ENCODE measurements at places on chromosomes 11 and 22.

DNA sequence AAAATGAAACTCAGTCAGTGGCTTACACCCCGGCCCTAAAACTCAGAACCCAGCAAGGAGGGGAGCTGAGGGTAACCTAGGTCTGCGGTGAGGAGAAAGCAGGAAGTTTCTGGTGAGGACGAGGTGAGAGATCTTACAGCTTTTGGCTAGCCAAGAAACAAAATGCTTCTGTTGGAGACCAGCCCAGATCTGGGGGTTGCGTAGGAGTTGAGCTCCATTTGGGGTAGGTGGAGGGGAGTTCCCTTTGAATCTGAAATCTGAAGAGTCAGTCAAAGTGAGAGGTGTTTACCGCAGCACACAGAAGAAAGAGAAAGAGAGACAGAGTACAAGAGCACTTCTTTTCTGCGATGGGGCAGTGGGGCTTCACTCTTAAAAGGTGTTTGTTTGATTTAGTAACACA is 29.6 kb downstream of the EHF start:
- DNase-seq: peak; percentile 38

GRCh38 chr11:28922386-28922981 is 814.3 kb downstream of the METTL15 start:
- DNase-seq: no peak

GRCh38 chr11:128854841-128855240 is 12.3 kb downstream of the KCNJ1 start:
- no peak for DNase-seq

GRCh38 chr11:75964071-75964470 is 149.1 kb downstream of the UVRAG start:
- no peak for DNase-seq

DNA sequence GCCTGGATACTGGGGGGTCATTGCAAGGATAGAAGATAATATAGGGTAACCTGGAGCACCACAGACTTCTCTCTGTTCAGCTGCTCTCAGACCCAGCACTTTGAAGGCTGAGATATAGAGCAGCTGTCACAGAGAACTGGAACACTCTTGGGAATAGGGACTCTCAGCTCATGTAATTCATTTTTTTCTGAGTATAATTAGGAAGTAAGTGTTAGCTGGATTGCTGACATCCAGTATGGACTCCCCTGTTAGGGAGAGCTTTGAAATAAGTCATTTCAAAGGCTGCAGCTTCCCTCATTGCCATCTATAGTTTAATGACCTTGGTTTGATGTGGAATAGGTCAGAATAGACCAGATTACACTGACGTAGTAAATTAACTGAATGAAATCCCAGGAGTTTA is 120.8 kb upstream of the POU2AF2 start:
- no peak for DNase-seq

DNA sequence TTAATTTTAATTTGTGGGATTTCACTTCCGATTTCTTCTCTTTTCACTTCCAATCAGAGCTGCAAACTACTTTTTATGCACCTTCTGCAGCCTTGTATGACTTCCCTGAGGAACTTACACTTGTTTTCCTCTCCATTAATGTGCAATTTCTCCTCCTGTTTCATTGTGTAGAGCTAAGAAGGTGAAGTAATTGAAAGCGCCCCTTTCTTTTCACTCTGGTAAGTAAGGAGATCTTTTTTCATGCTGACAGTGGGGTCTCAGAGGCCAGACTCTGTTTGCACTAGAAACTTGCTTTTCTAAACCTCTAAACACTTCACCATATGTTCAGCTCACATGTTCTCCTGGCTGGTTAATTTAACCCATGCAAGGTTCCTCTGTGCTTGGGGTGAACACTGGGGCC is 117.0 kb downstream of the FANCF start:
- DNase-seq: no peak

- DNase-seq: no peak
Observed at GRCh38 chr11:69053169-69053477, 4.4 kb downstream of the TPCN2 start.

GRCh38 chr22:32758866-32759385 is 42.6 kb upstream of the TIMP3 start:
- DNase-seq: no peak

DNA sequence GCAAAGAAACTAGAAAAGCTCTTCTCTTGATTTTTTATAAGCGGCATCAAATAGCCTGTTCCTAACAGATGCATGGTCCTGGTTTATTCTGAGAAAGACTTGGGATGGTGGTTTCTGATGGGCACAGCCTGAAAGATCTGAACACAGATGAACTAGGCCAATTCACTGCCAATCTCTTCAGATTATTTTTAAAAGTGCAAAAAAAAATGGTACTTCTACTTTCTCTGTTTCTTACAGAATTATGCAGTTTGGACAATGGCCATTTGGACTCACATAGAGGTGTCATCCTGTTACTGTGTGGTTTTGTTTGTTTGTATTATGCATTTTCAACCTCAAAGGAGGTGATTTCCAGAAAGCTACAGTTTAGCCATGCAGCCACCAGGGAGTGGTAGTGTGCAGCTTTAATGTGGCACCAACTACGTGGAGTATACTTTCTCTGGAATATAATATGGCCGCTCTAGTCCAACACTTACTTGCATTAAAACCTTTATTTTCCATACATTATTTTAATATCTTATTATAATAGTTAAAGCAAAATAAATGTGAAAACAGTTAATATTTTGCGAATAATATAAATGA is 469.8 kb upstream of the KIRREL3 start:
- peak; percentile 58 for DNase-seq

GRCh38 chr11:119012629-119013170 is 5.4 kb downstream of the RPS25 start:
- DNase-seq: no peak

- DNase-seq: no peak
Observed at GRCh38 chr11:115194802-115195110, 309.5 kb downstream of the CADM1 start.

DNA sequence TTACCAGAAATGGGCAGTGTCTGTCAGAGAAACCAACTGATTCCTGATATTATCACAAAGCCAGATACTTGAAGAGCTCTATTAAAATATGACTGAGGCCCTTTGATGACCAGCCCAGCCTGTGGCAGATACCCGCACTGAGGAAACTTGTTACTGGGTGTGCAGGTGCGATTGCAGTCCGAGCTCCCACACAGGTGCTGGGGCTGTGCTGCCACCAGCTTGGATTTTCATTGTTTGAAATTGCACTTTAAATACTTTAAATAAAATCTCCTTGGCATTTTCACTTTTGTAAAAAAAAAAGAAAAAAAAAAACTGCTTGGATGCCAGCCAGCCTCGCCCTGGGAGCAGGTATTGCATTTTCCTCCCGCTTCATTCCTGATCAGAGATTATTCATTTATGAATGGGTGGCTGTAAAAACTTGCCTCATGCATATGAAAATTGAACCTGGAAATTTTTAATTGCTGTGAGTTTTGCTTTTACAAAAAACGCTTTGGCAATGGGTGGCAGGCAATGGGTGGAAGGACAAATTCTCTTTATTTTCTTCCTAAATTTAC is 21.2 kb downstream of the EHF start:
- DNase-seq: no peak

DNA sequence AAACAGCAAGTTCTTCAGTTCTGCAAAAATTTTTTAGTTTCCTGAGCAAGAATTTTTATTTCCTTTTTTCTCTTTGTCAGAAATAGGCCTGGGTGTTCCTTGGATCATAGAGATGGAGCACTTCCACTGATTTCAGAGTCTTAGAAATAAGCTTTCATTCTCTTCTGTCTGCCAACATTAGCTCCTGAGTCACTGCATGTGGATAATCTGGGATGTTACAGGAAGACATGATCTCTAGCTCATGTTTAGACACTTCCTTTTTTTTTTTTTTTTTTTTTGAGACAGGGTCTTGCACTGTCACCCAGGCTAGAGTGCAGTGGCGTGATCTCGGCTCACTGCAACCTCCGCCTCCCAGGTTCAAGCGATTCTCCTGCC is 13.2 kb upstream of the TMEM218 start:
- DNase-seq: no peak

DNA sequence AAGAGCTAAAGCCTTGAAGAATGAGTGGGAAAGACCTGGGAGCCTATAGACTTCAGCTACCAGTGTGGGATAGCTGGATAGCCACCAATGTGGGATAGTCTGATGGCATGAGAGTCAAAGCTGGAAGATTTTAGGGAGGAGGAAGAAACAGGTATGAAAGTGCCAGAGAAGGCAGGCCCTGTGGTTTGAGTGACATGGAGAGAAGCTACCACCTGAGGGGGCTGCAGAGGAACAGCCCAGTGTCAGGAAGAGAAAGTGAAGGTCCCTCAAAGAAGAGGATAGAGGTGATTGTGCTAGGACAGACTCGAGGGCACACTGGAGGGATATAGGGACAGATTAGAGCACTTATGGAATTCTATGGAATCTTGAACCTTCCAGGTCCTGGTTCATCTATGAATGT is 23.1 kb upstream of the PAX6 start:
- no peak for DNase-seq

GRCh38 chr22:28714043-28714628 is 27.5 kb downstream of the CHEK2 start:
- DNase-seq: no peak

GRCh38 chr11:132453406-132453805 is 1078.9 kb downstream of the OPCML start:
- no peak for DNase-seq

- DNase-seq: no peak
Observed at GRCh38 chr11:122879785-122880184, 2.8 kb upstream of the JHY start.

GRCh38 chr22:38228873-38229740 is 27.3 kb downstream of the MAFF start:
- DNase-seq: peak; percentile 65

DNA sequence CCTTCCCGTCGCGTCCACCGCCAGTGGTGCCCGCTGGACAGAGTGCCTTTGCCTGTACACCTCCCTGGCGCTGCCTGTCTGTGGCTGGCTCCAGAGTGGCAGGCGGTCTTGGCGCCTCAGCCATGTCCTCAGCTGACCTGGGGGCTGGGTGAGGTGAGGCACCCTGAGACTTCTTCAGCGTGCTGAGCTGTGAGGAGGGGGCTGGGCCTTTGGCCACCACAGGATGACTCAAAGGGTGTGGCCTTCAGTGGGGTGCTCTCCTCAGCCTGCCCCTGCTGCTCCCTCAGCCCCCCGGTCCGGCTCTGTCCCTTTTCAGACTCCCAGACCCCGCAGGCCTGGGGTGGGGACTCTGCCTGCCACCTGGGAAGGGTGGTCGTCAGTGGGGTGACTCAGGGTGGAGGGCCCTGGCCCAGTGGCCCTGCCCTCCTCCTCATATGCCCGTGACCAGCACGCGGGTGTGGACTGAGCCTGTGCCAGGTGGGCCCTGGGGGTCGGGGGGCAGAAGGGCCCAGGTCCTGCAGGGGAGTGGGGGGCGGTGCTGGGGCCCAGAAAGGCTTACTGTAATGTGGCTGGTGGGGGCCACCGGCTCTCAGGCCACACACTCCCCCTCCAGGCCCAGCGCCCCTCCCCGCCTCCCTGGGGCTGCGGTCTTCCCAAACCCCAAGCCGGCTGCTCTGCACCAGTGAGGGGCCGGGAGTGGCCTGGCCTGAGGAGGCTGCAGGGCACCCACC is 15.9 kb downstream of the CRELD2 start:
- DNase-seq: peak; percentile 63

- DNase-seq: no peak
Observed at GRCh38 chr22:39414886-39415285, 15.3 kb downstream of the TAB1 start.

All from hematopoietic multipotent progenitor cell treated with erythropoietin and hydrocortisone succinate and interleukin-3 and kit ligand, for 6 days (in vitro differentiated cells).